ENCODE measurements at places on chromosomes 13 and 19. TPM values are rescaled to one million over a fixed set of nuclear protein-coding genes. Genes with fewer than 3 reads are reported as not detected.

DNA sequence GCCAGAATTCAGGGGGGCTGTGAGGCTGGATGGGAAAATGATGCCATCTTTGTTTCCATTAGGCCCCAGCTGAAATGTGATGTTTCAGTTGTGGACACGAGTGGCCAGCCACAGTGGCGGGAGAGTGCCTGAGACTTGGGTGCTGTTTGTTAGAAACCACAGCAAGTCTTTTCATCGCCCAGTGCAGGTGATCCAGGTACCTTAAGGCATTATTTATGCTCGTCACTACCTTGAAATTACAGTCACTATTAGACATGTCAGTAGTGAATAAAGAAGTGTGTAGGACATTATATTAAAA is 82.5 kb upstream of the TM9SF2 start:
- DNase-seq, result no peak

DNA sequence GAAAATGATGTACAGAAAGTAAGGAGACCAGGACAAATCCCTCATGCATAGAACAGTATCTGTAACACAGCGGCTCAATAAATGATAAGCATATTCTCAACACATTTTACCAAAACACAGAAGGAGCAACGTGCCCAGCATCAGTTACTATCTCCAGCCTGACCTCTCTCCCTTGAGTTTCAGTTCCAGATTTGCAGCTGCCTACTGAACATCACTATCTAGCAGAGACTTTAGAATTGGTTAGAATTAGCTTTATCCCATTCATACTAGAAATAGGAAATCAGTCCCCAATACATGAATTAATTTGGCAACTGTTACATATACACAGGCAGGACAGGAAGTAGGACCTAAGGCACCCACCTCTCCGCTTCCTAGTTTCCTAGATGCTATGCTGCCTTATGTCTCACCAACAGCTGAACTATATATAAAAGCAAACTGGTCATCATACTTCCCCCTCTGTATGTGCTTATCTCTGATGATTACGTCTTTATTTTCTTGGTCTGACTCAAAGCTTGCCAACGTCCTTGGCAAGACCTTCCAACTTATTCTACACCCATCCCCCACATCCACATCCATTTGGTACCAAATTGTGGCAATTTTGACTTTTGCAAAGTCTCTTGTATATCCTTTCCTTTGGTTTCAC is 61.1 kb downstream of the SACS start:
- DNase-seq, result no peak

Gene CCDC106
- total RNA-seq, result 12.1 TPM

GRCh38 chr13:45113233-45114224 is 6.8 kb upstream of the GTF2F2 start:
- no peak for DNase-seq

DNA sequence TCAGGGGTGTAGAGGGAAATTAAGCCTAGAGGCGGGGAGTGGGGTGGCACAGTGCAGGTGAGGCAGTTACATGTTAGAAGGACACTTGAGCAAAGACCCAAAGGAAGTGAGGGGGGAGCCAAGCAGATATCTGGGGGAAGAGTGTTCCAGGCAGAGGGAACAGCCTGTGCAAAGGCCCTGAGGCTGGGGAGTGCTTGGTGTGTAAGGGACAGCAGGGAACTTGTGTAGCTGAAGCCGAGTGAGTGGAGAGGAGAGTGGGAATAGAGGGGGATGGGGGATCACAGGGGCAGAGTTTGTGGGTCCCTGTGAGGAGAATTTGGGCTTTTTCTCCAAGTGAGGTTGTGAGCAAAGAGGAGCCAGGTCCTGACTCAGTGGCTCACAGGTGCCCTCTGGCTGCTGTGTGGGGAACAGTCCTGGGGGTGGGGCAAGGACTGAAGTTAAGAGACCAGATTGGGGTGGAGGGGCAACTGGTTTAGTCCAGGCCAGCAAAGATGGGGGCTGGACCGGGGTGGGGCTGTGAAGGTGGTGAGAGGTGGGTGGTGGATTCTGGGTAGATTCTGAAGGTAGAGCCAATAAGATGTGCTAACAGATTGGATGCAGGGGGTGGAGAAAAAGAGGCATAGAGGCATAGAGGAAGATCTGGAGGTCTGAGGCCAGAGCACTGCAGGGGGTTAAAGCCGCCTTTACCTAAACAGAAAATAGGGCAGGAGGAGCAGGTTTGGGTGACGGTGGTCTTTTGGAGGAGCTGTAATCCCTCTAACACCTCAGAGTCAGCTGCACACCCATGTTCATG is 75.3 kb downstream of the CACNA1A start:
- DNase-seq, result peak; percentile 61

DNA sequence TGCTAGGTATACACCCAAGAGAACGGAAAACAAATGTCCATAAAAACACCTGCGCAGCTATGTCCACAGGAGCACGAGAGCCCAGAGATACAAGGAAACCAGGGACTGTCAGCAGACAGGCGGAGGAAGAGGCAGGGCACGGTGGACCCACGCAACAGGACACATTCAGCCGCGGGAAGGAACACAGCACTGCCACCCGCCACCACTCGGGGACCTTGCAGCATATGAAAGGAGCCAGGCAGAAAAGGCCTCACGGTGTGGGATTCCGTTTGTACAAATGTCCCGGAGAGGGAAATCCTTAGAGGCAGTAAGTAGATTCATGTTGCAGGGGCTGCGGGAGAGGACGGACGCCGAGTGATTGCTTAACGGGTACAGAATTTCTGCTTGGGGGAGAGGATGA is 7.8 kb downstream of the HSPBP1 start:
- DNase-seq, result no peak

Gene STOML3
- not detected for total RNA-seq

Measured in activated naive CD8-positive, alpha-beta T cell treated with anti-CD3 and anti-CD28 coated beads, Interleukin-2, amount 10 ng/mL, durations not matched to agents 7 days and 5 days (primary cell).